T-helper 22 cell (primary cell): ENCODE measurements at places on chromosomes 3 and 15.

- DNase-seq: no peak
Observed at GRCh38 chr3:114551770-114552526, 258.1 kb downstream of the TIGIT start.

DNA sequence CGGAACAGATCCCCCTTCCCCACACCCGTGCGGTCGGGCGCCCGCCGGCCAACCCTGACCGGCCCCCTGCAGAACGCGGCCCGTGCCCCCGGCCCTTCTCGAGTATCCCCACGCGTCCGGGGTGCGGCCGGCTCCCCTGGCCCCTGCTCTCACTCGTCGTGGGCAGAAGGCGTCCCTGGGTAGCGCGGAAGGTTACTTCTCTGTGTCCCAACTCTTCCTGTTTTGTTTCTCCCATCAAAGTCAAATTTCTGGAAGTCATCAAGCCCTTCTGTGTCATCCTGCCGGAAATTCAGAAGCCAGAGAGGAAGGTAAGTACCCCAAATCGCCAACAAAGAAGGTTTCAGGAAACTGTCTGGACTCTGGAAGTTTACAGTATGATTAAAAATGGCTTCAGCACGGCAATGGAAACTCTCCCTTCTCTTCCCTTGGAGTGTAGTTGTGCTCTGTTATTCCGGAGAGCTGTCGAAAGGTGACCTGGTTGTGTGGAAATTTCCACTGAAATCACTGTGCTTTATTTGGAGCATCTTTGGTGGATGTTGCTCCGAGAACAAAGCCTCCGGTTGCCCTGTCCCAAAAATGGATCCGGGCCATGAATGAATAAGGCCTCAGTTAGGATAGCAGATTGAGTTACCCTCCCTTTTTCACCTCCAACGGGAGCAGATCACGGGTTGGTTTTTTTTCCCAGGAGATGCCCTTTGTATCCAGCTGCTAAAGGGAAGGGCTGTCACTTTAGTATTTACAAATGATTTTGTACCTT, 536 bp downstream of the SEC61A1 start:
- no peak for DNase-seq

DNA sequence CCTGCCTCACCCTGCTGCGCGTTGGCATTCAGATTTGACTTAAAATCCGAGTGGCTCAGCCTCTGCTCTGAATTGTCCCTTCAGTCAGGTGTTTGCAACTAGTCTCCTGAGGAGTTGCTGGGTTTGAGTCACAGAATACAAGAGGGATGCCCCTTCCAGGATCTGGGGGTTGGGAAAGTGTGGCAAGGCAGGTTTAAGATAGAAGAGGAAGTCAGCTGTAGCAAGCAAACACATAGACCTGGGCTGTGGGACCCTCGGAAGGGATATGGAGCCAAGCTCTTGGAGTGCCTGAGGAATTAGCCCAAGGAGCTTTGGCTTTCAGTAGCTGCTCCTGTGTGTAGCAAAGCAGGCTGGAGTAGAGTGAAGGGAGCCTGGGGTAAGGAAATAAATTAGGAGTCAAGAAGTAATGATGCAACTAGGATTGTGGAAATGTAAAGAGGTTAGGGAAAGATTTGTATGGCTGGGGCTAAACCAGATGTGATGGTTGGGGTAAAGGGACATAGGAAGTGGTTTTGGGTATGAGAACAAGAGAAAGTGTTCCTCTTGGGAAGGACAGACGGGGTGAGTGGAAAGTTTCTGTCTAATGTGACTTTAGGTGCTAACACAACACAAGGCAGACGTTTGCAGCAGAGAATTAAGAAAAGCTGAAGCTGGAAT, 41.2 kb downstream of the RAB7A start:
- no peak for DNase-seq

DNA sequence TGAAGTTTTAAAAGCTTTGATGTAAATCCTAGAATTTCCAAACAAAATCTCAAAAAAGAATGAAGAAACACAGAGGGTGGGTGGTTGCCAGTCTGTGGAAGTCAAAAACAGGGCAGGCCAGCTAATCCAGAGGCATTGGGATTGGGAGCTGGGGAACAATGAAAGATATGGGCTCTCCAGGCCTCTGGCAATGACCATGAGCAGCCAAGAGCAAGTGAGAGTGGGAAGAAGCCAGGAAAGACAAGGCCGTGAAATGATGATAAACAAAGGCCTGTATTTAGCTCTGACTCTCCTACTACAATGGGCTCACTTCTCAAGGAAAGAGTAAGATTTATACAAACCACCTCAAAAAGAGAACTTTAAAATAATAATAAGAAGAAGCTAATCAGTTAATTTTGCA, 248.5 kb downstream of the ZMAT3 start:
- no peak for DNase-seq

DNA sequence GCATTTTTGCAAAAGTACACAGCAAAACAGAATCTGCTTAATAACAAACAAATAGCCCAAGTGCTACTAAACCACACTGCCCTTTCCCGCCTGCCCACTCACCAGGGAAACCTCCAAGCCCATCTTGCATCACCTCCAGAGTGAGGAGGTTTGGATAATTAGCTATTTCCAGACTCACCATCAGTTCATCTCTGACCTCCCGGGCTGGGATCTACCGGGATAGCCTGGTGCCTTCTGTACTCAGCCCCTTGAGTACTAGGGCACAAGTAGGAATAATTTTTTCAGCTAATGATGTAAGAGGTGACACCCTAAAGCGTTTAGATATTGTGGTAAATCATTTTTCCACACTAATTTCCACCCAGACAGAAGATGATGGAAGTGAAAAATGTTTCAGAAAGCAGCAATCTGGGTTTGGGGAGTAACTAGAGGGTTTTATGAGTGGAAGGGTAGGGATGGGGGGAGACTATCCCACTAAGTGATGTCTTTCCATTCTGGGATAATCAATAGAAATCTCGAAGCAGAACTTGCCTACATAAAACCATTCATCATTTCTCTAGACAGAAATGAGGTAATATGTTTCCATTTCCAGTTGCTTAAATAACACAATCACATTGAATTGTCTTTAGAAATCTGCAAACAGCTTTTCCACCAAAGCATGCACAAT, 40.9 kb downstream of the TAFA4 start:
- no peak for DNase-seq

GRCh38 chr3:42865256-42865655, 10.4 kb downstream of the CYP8B1 start:
- DNase-seq: no peak

GRCh38 chr15:93730724-93731123, 500.6 kb upstream of the MCTP2 start:
- DNase-seq: no peak

GRCh38 chr3:131608296-131608695, 105.5 kb upstream of the MRPL3 start:
- DNase-seq: no peak

GRCh38 chr15:64894395-64895056, 17.2 kb upstream of the ANKDD1A start:
- peak; percentile 86 for DNase-seq

- DNase-seq: no peak
Observed at GRCh38 chr3:170721563-170721962, 135.7 kb upstream of the SLC7A14 start.

GRCh38 chr15:89864958-89865739, 28.6 kb downstream of the AP3S2 start:
- DNase-seq: no peak

- DNase-seq: no peak
Observed at GRCh38 chr3:8756671-8757070, 12.7 kb downstream of the OXTR start.

- DNase-seq: no peak
Observed at GRCh38 chr3:37987315-37987697, 3.3 kb upstream of the VILL start.

DNA sequence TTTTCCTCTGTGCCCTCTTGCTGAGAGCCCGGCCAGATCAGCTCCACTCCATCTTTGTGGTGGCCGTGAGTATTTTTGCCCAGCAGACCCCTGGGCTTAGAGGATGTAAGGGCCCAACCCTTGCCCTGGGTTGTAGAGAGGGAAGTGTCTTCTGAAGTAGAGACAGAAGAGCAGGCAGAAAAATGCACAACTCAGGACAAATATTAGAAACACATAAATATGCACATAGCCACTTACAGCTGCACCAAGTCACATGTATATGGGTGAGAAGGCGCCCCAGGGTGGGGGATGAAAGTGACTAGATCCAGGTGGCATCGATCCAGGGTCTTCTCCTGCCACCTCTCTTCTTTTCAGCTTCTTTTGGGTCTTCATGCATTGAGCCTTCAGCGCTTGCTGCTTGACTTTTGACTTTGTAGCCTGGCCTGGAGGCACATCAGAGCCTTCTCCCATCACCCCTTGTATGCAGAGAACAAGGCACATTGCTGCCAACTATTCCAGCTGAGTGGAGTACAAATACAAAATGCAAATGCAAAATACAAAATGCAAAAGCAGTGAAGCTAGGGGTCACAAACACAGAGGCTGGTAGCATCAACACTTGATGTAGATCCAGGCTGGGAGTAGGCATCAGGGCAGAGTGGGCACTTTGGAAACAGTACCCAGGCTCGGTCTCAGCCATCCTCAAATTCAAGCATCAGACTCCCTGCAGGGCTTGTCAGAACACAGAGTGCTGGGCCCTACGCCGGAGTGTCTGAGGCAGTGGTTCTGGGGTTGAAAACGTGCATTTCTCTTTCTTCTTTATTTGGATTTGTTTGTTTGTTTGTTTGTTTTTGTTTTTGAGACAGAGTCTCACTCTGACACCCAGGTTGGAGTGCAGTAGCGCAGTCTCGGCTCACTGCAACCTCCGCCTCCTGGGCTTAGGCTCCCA, 133.0 kb downstream of the ASB7 start:
- no peak for DNase-seq

- no peak for DNase-seq
Observed at GRCh38 chr3:67821135-67821534, 166.7 kb upstream of the SUCLG2 start.

DNA sequence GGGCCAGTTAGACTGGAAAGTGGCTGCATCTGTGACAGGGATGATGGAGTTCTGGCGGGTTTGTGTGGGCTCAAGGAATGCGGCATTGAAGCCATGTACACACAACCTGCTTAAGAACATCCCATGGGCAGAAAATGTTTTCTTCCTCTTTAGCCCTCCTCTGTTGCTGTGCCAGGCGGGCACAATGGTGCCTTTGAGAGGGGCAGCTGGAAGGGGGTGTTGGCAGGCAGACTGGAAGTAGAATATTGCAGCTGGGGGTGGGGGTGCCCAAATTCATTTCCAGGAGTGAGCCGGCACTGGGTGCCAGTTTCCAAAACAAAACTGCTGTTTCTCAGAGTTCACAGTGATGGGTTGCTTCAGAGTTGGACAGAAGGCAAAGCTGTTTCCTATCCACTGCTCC, 91.8 kb upstream of the ETV5 start:
- no peak for DNase-seq

DNA sequence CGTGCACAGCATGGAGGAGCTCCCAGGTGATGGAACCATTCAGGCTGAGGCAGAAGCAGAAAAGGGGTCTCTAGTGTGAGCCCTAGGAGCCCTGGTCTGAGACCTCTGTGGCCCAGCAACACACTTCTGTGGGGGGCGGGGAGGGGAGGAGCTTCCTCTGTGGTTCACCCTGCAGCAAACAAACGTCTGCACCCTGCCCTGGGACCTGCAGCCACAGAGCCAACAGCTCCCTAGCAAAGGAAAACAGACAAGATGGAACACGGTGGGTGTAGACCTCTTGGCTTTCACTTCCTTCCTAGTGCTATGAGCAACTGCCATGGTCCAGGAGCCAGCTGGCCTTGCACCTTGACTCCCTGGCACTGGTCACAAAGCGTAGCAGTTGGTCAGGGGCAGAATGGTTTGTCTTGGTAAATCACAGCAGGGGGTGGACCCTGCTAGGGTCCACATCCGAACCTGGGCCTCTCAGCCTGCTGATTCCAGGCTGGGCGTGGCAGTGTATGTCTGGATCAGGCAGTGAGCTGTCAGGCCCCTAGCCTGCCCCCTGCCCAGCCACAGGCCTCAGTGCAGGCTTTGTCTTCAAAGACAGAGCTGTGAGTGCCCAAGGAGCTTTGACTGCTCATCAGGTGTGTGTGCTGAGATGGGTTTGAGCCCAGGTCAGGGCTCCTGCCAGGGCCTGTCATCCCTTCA, 6.7 kb downstream of the AMIGO3 start:
- no peak for DNase-seq

- no peak for DNase-seq
Observed at GRCh38 chr3:64157150-64158035, 67.9 kb downstream of the PRICKLE2 start.

GRCh38 chr3:40598338-40598737, 73.6 kb downstream of the ZNF621 start:
- DNase-seq: no peak

DNA sequence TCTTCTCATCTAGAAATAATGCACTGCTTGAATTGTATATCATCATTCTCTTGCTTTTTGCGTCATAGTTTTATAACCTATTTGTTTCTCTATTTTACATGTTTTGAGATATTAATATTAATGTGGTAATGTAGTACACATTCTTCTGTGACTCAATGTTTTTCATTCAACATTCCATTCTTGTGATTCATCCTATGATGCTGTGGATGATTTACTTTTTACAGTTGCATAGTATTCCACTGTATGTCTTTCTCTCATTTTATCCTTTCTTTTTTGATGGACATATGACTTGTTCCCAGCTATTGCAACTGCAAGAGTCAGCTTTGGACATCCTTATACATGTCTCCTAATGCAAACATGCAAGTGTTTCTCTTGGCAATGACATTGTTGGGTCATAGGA, 20.6 kb upstream of the VEPH1 start:
- no peak for DNase-seq

DNA sequence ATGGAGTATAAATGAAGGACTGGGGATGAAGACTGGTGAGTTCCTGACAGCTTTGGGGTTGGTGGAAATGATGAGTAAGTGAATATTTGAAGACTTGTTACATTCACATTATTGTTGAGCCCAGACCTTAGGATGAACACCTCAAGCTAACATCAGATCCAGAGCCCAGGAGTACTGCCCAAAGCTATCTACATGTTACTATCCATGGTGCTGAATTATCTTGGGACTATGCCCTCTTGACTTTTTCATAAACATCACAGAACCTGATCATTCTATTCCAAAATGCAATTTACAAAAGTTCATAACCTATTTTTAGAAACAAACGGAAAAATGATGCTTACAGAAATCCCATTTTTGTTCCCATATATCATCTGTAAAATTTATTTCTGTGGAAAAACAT, 613.3 kb downstream of the TUSC7 start:
- DNase-seq: no peak

GRCh38 chr3:128804811-128805155, 74.6 kb upstream of the ACAD9 start:
- DNase-seq: no peak
